ENCODE measurements at places on chromosomes 1 and 21. TPM values are rescaled to one million over a fixed set of nuclear protein-coding genes. Genes with fewer than 3 reads are reported as not detected.

The OR2T35 gene
- total RNA-seq, result not detected

The LDLRAD1 gene
- total RNA-seq, result not detected

The SLC50A1 gene
- total RNA-seq, result 43.6 TPM

The GBP6 gene
- 0.16 TPM for total RNA-seq

The ACOT11 gene
- total RNA-seq, result 6.8 TPM

The KMO gene
- 0.49 TPM for total RNA-seq

The PCP4L1 gene
- total RNA-seq, result not detected

The SPRR3 gene
- not detected for total RNA-seq

The POU3F1 gene
- total RNA-seq, result not detected
